Activated T-helper 9 cell treated with anti-CD3 and anti-CD28 coated beads, Interleukin-2, amount 50 U/mL, for 16 hours (primary cell): ENCODE measurements at places on chromosomes 5 and 9.
A peak's percentile ranks its signal among the peaks of the same experiment; 100 is the strongest.

DNA sequence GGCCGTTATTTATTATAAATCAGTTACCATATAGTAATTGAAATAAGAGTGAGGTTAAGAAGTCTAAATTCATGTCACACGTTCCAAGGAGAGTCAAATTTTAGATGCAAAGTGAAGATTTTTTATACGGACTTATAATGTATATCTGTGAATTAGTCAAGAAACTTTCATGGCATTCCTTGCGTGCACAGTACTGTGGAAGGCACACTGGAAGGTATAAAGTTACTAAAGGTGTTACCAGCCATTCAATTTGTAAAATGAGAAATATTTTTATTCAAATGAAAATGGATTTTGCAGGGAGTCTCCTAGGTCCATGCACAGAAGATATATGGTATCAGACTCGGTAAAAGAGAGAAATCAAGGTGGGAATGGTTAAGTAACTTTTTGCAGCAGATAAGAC is 408.1 kb upstream of the CTNND2 start:
- DNase-seq, result no peak

DNA sequence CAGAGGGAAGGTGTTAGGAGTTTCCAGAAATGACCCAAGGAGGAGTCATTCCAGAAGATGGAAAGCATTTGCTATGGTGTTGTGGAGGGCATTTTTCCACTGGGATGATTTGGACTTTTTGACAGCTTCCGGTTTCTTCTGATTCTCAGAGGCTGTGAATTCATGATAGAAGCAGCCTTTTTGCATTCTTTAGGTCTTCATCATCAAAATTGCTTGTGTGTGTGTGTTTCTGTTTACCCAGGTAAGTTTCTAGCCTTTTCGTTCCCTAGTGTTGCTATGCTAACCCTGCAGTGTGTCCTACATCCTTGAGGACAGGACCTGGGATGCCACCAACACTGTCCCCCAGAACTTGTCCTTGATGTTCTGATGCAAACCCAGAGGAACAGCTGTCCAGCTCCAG is 19.6 kb downstream of the IRX1 start:
- no peak for DNase-seq

DNA sequence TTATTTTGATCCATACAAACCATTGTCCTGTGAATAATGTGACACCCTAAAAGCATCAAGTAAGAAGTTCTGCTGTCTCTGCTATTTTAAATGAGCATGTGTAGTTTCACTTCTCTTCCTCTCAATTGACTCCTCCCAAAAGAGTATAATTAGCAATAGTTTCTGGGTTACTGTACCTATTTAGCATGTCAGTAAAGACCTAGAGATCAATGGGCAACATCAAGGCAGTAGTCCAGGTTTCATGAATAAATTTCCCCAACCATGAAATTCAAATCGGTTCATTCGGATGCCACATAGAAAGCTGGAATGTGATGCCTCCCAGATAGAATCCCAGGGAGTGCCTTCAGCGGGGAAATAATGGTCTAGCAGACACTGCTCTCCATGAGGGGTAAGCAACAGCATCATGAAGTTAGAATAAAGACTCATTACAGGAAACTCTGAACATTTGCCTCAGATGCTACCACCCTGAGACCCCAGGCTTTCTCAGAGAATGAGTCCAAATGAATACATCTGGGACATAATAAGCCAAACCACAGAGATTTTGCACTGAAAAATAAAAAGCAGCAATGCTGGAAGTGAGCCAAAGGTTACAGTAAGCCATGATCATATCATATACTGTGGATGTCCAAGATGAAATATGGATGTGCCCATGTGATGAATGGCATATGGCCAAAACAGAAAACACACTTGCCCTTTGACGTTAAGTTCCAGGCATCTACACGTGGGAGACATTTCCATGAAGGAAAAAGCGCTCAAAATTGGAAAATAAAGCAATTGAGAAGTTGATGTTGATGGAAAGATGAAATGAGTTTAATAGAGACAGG is 1107.0 kb upstream of the SEMA6A start:
- no peak for DNase-seq

- DNase-seq, result no peak
Observed at GRCh38 chr9:98381311-98382103, 126.1 kb upstream of the TBC1D2 start.

GRCh38 chr9:37511016-37512010 is 25.6 kb downstream of the POLR1E start:
- DNase-seq, result no peak

DNA sequence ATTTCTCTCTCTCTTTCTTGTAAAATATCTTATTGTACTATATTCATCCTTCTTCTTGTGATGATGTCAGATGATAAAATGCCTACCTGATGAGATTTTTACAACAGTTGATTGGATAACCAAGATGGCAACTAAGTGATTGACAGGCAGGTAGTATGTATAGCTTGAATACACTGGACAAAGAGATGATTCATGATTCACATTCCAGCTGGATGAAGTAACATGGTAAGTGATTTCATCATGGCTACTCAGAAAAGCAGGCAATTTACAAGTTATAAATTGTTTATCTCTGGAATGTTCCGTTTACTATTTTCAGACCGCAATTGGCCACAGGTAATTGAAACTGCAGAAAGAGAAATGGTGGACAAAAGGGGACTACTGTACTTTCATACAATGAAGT is 1471.7 kb upstream of the C9orf72 start:
- no peak for DNase-seq

DNA sequence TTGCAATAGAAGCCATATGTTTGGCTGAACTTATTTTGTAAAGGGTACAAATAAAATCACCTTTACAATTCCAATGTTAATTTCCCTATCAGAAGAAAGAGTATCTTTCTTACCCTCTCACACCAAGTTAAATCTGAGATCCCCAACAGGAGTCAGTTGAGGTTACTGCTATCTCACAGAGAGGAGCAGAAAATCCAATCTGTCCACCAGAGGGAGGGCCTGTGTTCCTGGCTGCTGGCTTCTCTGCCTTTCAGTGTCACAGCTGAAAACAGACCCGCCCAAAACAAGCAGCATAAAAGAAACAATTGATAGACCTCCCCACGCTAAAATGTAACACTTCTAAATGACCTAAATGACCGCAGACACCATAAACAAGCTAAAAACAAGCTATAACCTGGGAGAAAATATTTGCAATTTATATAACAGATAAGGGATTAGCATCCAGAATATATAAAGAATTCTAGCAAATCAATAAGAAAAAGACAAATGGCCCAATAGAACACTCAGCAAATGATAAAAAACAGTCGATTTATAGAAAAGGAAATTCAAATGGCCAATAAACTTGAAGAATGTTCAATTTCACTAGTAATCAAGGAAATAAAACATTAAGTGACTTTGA is 24.5 kb upstream of the MVB12B start:
- DNase-seq, result peak; percentile 5

DNA sequence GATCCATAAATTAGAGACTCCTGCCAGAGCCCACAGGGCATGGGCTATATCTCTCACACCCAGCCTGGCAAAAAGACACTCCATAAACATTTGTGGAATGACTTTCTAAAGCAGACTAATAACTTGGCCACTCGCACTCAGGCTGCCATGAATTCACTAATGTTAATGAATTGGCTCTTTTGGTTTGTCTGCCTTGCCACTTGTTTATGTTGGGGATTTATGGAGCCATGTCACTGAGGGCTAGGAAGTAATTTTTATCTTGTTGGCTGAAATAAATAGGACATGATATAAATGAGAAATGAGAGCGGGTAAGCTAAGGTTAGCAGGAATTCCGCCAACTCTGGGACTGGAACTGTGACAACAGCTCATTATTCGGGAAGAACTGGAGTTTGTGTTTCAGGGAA is 55.2 kb downstream of the DROSHA start:
- DNase-seq, result no peak

DNA sequence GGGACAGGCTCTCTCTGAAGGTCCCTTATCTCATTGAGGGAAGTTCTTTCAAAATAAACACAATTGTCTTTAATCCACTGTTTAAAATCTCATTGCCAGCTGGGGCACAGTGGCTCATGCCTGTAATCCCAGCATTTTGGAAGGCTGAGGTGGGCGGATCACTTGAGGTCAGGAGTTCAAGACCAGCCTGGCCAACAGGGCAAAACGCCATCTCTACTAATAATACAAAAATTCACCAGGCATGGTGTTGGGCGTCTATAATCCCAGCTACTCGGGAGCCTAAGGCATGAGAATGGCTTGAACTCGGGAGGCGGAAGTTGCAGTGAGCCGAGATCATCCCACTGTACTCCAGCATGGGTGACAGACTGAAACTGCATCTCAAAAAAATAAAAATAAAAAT is 8.3 kb upstream of the NDFIP1 start:
- DNase-seq, result no peak

- no peak for DNase-seq
Observed at GRCh38 chr5:9194509-9194908, 351.4 kb downstream of the SEMA5A start.

DNA sequence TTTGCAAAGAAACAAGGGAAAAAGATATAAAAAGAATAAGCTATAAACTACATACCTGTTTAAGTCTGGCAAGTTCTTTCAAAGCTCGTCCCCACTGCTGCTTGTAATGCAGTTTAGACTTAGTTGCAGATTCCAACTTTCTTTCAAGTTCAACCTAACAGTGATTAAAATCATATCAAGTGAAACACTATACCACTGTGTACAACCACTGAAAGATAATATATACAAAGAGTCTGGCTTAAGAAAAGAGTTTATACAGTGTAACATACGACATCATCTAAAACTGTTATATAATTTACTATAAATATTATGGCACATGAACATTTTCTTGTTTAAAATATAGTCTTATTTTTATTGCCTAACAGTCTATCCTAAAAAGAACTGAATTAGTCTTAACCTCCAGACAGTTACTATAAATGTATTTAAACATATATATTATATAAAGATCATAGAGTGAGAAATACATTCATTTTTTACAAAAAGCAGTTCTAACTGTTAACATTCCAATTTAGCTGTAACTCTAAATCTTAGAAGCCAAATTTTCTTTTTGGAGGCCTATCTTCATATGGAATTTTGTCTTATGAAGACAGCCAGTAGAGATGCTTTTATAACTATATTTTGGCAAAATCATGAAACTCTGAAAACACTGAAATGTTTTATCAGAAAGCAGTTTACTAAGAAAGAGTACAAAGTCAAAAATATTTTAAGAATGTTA is 58.6 kb downstream of the CEP120 start:
- no peak for DNase-seq

DNA sequence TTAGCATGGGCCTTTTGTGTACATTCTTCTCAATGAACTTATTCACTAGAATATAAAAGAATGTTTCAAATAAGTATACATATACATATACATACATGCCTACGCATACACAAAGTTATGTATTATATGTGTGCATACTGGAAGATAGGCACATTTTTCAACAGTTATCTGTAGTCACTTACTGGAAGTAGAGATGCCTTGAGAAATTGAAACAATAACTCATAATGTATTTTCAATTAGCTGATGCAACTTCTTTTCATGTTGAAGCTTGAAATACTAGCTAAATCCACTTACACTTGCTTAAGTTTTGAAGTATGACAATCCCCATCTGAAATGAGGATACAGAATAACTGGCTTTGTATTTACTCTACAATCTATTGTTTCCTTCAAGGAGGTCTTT is 469.0 kb upstream of the PTGER4 start:
- DNase-seq, result no peak

- DNase-seq, result no peak
Observed at GRCh38 chr5:162769019-162769418, 668.4 kb upstream of the CCNG1 start.

GRCh38 chr9:90880066-90880465 is 78.4 kb downstream of the SYK start:
- DNase-seq, result no peak

DNA sequence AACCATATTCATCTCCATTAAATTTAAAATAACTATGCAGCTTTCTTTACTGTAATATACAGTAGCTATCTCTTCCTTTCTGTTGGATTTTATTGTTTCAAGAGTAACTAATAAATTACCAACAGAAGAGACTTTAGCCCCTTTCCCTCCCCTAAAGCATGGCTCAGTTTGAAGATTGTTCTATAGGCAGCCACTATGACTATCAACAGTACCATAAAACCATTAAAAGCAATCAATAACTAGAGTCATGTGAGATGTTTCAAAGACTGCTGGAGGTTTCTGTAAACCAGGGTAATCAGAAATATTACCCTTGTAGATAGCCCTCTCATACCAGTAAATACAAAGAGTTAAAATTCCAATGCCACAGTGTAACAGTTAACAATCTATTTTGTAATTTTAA is 73.0 kb downstream of the TMEM161B start:
- DNase-seq, result no peak

GRCh38 chr5:17020678-17021601 is 84.9 kb upstream of the MYO10 start:
- DNase-seq, result no peak

DNA sequence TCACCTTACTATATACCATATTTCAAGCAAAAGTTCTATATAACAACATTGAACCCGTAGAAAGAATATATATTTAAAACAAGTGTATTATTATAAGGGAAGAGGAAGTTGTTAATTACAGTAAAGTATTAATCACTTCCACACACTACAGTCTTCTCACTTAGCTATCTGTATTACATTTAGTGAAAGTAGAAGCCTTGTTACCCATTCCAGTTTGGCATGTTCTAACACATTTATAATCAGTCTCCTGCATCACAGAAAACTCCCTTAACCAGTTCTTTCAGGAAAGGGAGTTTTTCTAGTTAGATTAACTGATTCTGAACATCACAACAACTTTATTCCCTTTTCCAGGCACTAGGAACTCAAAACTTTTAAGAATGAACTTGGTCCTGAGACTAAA is 6.9 kb downstream of the RAB14 start:
- no peak for DNase-seq

- no peak for DNase-seq
Observed at GRCh38 chr5:69242215-69242927, 7.7 kb downstream of the CDK7 start.

- DNase-seq, result no peak
Observed at GRCh38 chr9:126113756-126114408, 212.7 kb upstream of the MVB12B start.

DNA sequence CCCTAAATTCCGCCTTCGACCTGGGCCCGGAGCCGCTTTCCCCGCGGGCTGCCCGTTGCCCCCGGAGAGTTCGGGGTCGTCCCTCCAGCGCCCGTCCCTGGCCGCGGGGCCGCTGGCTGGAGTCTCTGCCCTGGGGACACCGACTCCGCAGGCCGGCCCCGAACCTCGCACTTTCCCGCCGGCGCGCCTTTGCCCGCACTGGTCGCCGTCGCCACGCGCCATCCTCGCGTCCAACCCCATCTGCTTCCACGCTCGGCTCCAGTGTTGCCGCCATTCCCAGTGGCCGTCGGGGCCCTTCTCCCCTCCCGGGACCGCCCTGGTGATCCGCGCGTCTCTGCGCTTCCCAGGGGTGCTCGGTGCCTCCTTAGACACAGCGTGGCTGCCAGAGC is 11.0 kb downstream of the LHX3 start:
- no peak for DNase-seq

DNA sequence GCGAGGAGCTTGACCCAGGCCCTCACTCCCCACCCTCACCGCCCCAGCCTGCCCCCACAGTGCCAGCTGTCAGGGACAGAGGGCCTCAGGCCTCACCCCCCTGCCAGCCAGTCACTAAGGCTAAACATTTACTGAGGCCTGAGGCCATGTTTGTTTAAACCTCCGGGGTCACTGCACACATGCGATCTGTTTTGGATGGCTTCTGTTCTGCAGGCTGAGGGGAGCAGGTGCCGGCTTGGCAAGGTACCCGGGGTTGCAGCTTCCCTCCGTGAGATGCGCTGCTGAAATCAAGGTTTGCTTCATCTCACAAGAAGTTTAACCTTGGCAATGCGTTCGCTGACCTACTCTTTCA is 103.3 kb upstream of the BOD1 start:
- no peak for DNase-seq
